ENCODE measurements at places on chromosomes 12 and 14.

DNA sequence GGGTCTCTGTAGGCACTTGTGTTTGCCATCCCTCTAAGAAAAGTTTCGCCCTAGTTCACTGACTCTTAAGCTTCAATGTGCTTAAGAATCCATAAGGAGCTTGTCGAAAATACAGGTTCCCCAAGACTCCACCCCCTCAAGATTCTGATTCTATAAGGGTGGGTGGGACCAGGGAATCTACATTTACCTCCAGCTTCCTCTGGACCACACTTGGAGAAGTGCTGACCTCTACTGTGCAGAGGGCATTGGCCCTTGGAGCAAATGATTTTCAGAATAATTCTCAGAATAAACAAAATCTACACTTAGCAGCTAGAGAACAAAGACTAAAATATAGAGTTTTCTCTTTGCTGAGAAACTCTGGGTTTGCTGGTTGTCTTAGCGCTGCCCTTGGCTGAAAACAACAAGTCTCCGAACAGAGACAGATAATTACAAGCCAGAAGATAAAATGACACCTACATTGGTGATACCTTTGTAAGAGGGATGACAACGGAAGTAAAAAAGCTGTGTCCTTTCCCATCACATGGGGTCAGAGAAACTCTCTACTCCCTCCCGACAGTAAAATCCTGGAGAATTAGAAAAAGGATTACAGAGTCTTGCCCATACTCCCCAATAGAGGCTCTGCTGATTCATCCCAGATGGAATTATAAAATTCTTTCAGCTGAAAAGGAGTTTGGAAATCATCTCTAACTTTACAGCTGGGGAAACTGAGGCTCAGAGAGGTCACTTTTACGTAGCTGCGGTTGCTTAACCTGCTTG, 4.8 kb downstream of the TGFB3 start:
- DNase-seq: no peak

DNA sequence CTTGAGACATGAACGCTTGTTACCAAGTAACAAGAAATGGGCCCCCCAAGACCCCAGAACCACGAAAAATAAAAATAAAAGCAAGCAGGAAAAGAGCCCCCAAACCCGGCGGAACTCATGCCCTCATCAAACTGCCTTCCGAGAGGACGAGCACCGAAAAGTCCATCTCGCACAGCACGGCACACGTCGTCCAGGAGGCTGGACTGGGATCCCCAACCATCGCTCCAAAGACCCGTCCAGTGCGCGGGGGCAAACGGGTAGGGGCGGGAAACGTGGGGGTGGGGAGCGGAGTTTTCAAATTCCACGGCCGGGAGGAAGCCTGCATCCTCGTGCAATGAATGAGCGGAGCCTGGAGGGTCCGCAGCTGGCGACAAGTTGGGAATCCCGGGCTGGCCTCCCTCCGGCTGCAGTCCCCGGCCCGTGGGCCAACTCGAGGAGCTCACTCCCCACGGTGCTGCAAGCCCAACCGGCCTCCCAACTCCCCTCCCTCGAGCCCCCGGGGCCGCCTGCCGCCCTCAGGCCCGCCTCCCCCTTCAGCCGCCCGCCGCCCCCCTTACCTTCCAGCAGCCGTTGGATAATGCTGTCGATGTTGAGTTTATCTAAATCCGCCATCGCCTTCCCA, 484 bp downstream of the PPP1CC start:
- no peak for DNase-seq

GRCh38 chr14:31927348-31927832, 149.7 kb upstream of the ARHGAP5 start:
- no peak for DNase-seq

DNA sequence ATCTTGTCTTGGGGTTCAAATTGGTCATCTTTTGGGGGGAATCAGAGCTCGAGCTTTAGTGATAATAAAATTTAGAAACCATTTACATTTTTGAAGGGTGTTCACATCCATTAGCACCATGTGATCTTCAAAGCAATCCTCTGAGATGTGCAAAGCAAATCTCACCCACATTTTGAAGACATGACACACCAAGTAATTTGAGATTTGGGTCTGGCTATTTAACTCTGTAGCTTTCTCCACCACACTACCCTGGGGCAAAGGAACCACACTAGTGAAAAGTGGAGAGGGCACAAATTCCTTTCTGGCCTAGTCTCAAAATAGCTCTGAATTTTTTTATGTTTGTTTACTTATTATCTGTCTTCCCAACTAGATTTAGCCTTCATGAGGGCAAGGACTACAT, 46.6 kb upstream of the TMEM233 start:
- DNase-seq: no peak

DNA sequence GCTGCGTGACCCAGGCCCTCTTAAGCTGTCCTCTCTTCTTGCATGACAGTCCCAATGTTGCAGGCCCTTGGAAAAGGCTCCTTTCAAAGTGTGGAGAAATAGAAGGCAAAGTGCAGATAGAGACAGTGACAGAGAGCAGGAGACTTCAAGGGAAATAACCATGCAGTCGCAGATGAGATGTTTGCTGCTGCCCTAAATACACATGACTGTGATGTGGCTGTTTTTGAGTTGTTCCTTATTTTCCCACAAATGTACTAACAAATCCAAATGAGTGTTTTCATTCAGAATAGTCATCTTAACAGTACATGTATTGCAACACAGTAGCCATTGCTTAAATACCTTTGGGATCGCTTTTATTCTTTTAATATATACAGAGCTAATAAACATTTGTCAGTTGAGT, 101.6 kb downstream of the SLC15A5 start:
- no peak for DNase-seq

DNA sequence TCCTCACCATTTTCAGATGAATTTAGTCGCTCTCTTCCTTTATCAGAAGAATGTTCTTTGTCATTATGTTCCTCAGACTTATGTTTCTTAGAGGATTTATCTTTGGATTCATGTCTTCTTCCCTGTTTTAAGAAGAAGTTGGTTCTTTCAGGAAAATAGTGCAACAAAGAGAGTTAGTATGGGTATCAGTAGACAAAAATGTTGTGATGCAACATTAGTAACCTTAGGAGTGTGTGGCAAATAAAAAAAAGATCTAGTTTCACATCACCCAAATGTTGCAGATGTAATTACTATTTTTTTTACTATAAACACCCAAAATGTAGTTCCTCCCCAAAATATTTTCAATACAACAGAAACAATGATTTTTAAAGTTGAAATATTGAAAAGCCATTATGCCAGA, 7.8 kb downstream of the RSRC2 start:
- DNase-seq: no peak

All from stimulated activated CD4-positive, alpha-beta T cell treated with anti-CD3 and anti-CD28 coated beads, Interleukin-1b, Interleukin-23, amount 100 ng/mL, for 1 hour (primary cell).